ENCODE measurements at places on chromosomes 11 and 22. TPM values are rescaled to one million over a fixed set of nuclear protein-coding genes. Genes with fewer than 3 reads are reported as not detected.

The PDE2A gene
- 0.09 TPM for total RNA-seq

The GPHA2 gene
- not detected for total RNA-seq

The RASD2 gene
- 0.54 TPM for total RNA-seq

The SCARF2 gene
- total RNA-seq = 9.5 TPM

The NFRKB gene
- 20.2 TPM for total RNA-seq

The ANGPTL5 gene
- total RNA-seq = not detected

The KCNJ11 gene
- total RNA-seq = not detected

The C11orf52 gene
- not detected for total RNA-seq

The SYT13 gene
- 0.91 TPM for total RNA-seq

The FOLH1 gene
- total RNA-seq = 0.09 TPM

The SPON1 gene
- 0.09 TPM for total RNA-seq

The ASRGL1 gene
- 68.0 TPM for total RNA-seq

The MOGAT2 gene
- not detected for total RNA-seq

The OR5T3 gene
- total RNA-seq = not detected

The HOATZ gene
- total RNA-seq = not detected

The HTR3A gene
- total RNA-seq = not detected

The ST14 gene
- not detected for total RNA-seq

The PARVG gene
- total RNA-seq = 9.5 TPM

The CRYBB1 gene
- total RNA-seq = not detected
